Cerebellar nuclear complex (tissue), 1 donor: ENCODE measurements at places on chromosomes 4 and X.

GRCh38 chrX:79572566-79572965, 205.4 kb upstream of the ITM2A start:
- no peak for DNase-seq

GRCh38 chr4:179728305-179728704, 2286.1 kb upstream of the AGA start:
- DNase-seq, result no peak

DNA sequence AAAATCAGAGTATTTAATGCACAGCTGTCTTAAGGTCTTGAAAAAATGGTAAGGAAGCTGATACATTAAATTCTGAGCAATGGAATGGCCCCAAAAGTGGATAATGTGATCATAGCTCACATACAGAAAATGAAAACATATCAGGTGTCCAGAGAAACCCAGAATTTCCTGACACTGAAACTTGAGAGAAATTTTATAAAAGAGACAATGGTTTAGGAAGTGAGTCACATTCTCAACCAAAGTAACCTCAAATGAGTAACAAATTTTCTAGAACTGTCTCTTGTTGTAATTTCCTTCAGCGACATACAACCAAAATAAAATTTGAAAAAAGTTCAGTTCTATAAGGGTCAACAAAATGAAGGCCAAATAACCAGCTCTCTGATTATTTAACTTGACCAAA, 37.4 kb upstream of the PACRGL start:
- DNase-seq, result no peak

GRCh38 chrX:33160273-33160672, 51.1 kb downstream of the DMD start:
- no peak for DNase-seq

DNA sequence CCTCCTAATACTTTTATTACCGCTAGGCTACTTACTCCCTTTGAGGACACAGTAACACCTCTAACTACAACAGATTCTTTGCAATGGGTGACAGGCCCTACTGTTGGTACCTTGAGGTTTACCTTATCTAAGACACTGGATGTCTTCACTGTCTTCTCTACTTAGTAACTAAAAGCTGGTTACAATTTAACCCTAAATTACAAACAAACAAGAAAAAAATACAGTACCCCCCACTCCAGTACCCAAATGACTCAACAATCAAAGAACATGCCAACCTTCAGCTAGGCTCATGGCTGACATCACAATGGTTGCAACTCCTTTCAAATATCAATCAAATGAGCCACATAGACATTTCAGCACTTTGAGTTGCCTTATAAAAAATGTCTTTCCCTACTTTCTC, 198.0 kb downstream of the GUCY2F start:
- DNase-seq, result no peak

- no peak for DNase-seq
Observed at GRCh38 chr4:48578132-48578968, 88.3 kb downstream of the ZAR1 start.

GRCh38 chr4:4421356-4421755, 34.5 kb downstream of the NSG1 start:
- DNase-seq, result no peak
